Natural killer cell treated with Interleukin-12 subunit alpha and Interleukin-12 subunit beta and Interleukin-15 and Interleukin-18, amount 100 ng/mL, for 72 hours (primary cell): ENCODE measurements at places on chromosomes 1 and 21. TPM values are rescaled to one million over a fixed set of nuclear protein-coding genes. Genes with fewer than 3 reads are reported as not detected.

DNA sequence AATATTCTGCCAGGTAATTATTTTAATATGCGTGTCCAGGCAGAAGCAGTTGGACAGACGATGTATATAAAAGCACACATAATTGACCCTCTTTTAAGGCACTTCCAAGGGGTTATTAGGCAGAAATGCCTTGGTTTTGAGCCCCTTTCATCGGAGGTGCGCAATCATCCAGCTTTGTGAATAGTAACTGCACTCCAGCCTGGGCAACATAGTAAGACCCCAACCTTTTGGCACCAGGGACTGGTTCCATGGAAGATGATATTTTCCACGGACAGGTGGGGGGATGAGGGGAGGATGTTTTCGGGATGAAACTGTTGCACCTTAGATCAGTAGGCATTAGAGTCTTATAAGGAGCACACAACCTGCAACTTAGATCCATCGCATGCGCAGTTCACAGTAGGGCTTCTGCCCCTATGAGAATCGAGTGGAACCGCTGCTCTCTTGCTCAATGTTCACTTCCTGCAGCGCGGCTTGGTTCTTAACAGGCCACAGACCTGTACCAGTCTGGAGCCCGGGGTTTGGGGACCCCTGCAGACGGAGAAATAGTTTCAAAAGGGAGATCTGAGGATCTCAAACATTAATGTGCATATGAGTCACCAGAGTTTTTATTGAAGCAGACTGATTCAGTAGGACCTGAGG, 1.8 kb upstream of the MCOLN2 start:
- DNase-seq: no peak
- H3K4me3 ChIP-seq: peak overlapping the region; percentile 85
- peaks cover 33% of the 10 kb centered on the region for H3K27me3 ChIP-seq
- H3K4me1 ChIP-seq: peaks cover 21% of the 10 kb centered on the region
- H3K27ac ChIP-seq: peak overlapping the region; percentile 70
- H3K36me3 ChIP-seq: peaks cover 8% of the 10 kb centered on the region

PRUNE1 gene
- total RNA-seq: 13.1 TPM

GRCh38 chr21:25637851-25638659, 1.0 kb upstream of the JAM2 start:
- peak overlapping the region; percentile 15 for H3K27ac ChIP-seq
- H3K27me3 ChIP-seq: peaks cover 39% of the 10 kb centered on the region

DNA sequence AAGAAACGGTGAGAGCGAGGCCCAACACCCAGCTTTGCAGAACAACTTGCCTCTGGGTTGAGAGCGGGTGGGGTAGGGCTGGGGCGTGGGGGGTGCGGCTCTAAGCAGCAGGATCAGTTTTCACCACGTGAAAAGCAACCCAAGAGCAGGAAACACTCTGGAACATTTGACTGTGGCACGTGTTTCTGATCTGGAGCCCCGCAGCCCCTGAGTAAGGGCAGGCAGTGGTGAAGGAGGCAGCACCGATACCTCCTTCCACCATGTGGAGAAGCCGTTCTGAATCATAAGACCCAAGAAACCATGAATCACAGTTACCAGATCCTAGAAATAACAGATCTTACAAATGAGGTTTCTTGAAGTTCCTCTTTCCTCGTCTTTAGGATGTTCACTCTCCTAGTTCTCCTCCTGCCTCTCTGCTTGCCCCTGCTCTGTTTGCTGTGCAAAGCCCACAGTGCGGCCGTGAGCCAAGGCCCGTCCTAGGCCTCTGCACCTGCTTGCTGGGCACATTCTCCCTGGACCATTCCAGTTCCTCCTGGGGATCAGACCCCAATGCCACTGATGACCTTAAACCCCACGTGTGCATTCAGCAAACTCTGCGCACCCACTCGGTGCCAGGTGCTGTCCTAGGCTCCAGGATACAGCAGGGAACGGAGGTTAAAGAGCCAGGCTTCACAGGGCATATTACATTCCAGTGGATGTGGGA, 31.9 kb downstream of the SLC1A7 start:
- peaks cover 24% of the 10 kb centered on the region for H3K4me1 ChIP-seq
- H3K27me3 ChIP-seq: no peaks in the 10 kb centered on the region
- H3K4me3 ChIP-seq: no peak overlapping the region
- DNase-seq: no peak

DNA sequence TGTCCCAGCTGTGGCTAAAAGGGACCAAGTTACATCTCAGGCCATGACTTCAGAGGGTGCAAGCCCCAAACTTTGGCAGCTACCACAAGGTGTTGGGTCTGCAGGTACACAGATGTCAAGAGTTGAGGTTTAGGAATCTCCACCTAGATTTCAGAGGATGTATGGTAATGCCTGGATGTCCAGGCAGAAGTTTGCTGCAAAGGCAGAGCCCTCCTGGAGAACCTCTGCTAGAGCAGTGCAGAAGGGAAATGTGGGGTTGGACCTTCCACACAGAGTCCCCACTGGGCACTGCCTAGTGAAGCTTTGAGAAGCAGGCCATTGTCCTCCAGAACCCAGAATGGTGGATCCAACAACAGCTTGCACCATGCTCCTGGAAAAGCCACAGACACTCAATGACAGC, 10.1 kb upstream of the PHGDH start:
- no peaks in the 10 kb centered on the region for H3K4me1 ChIP-seq
- no peak for DNase-seq
- no peak overlapping the region for H3K4me3 ChIP-seq
- no peak overlapping the region for H3K27ac ChIP-seq
- H3K36me3 ChIP-seq: peaks cover 19% of the 10 kb centered on the region
- H3K27me3 ChIP-seq: peaks cover 15% of the 10 kb centered on the region

SHE gene
- total RNA-seq: not detected

LRRC53 gene
- total RNA-seq: not detected

GRCh38 chr1:114388432-114389003, 122.5 kb downstream of the TRIM33 start:
- H3K4me1 ChIP-seq: peaks cover 13% of the 10 kb centered on the region
- no peak overlapping the region for H3K4me3 ChIP-seq
- peaks cover 44% of the 10 kb centered on the region for H3K36me3 ChIP-seq
- no peak for DNase-seq

DNA sequence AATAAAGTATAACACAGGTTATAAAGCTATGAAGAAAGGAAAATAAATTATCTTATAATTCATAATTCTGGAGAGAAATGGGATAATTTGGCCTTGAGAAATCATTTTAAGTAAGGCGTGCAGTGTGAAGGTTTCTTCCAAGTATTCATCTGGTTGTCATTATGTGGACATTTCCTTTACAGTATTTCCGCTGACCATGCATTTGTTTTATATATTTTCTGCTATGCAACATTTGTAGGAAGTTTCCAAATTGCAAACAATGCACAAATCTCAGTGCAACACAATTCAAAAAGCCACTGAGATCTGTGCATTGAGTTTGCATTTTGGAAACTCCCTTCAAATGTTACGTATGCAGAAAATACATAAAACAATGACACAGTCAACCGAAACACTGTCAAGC, 17.8 kb downstream of the ZNF670 start:
- no peak for DNase-seq
- peaks cover 16% of the 10 kb centered on the region for H3K4me1 ChIP-seq
- H3K36me3 ChIP-seq: peaks cover 34% of the 10 kb centered on the region

TNN gene
- not detected for total RNA-seq

NES gene
- total RNA-seq: not detected

- peaks cover 10% of the 10 kb centered on the region for H3K27me3 ChIP-seq
- H3K27ac ChIP-seq: no peak overlapping the region
- H3K4me1 ChIP-seq: no peaks in the 10 kb centered on the region
- H3K4me3 ChIP-seq: no peak overlapping the region
- no peak for DNase-seq
Measured at GRCh38 chr1:36565576-36566501, 83.1 kb upstream of the CSF3R start.

GBP3 gene
- 36.6 TPM for total RNA-seq

DNA sequence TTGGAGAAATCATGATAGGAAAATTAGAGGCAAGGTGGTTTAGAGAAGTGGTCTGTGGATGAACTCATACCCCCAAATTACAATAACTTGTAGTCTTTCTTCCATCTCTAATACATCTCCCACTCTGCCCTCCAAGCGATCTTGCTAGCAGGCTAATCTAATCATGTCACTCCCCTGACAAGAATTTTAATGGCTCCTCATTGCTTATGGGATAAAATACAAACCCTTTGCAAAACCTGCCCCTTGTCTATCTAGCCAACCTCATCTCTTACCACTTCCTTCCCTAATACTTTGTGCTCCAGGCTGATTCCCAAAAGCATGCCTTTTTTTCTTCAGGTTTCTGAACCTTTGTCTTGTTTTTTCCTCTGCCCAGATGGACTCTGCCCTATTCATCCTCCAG, 71.3 kb upstream of the LRRN2 start:
- H3K36me3 ChIP-seq: no peaks in the 10 kb centered on the region
- H3K27ac ChIP-seq: no peak overlapping the region
- no peak overlapping the region for H3K4me3 ChIP-seq
- H3K27me3 ChIP-seq: peaks cover 14% of the 10 kb centered on the region
- H3K4me1 ChIP-seq: no peaks in the 10 kb centered on the region

DNA sequence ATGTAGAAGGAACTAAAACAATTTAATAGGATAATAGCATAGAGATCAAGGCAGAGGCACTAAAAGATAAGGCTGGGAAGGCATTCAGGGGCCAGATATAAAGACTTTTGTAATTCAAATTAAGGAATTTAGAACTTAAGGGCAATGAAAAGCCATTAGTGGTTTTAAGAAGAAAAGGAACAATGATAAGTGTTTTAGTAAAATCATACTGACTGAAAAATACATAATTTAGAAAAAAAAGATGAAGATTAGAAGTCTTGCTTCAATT, 14.1 kb upstream of the RGS2 start:
- H3K4me3 ChIP-seq: no peak overlapping the region
- no peaks in the 10 kb centered on the region for H3K4me1 ChIP-seq
- H3K27ac ChIP-seq: no peak overlapping the region

CGN gene
- 1.8 TPM for total RNA-seq

- DNase-seq: no peak
- H3K4me3 ChIP-seq: no peak overlapping the region
- H3K4me1 ChIP-seq: peaks cover 19% of the 10 kb centered on the region
- no peak overlapping the region for H3K27ac ChIP-seq
- H3K36me3 ChIP-seq: no peaks in the 10 kb centered on the region
- H3K27me3 ChIP-seq: no peaks in the 10 kb centered on the region
Measured at GRCh38 chr1:11704194-11704529, 12.7 kb downstream of the DRAXIN start.

- no peak overlapping the region for H3K27ac ChIP-seq
- DNase-seq: no peak
- no peak overlapping the region for H3K4me3 ChIP-seq
- no peaks in the 10 kb centered on the region for H3K4me1 ChIP-seq
- no peaks in the 10 kb centered on the region for H3K27me3 ChIP-seq
- no peaks in the 10 kb centered on the region for H3K36me3 ChIP-seq
Measured at GRCh38 chr21:28298251-28298672, 694.4 kb downstream of the LTN1 start.

DNA sequence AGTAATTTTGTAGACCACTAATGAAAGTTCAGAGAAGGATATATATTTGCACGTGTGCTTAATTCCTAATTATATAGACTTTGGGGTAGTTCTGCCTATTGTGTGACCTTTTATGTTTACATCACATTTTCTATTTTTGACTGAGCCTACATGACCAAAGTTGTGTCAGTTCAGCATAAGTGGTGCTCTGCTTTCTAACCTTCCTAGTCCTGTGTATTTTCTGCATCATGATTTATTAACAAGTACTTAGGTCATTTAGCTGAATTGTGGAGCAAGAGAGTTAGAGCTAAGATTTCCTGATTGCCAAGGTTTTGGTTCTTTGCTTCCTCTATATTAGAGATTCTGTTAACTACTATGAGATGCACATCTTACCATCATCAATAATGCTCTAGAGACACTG, 176.0 kb downstream of the C1orf21 start:
- H3K36me3 ChIP-seq: peaks cover 4% of the 10 kb centered on the region
- no peaks in the 10 kb centered on the region for H3K27me3 ChIP-seq
- H3K4me1 ChIP-seq: peaks cover 54% of the 10 kb centered on the region
- no peak overlapping the region for H3K4me3 ChIP-seq
- H3K27ac ChIP-seq: peak overlapping the region; percentile 38

LAX1 gene
- total RNA-seq: 7.2 TPM

LIN28A gene
- total RNA-seq: not detected

DNA sequence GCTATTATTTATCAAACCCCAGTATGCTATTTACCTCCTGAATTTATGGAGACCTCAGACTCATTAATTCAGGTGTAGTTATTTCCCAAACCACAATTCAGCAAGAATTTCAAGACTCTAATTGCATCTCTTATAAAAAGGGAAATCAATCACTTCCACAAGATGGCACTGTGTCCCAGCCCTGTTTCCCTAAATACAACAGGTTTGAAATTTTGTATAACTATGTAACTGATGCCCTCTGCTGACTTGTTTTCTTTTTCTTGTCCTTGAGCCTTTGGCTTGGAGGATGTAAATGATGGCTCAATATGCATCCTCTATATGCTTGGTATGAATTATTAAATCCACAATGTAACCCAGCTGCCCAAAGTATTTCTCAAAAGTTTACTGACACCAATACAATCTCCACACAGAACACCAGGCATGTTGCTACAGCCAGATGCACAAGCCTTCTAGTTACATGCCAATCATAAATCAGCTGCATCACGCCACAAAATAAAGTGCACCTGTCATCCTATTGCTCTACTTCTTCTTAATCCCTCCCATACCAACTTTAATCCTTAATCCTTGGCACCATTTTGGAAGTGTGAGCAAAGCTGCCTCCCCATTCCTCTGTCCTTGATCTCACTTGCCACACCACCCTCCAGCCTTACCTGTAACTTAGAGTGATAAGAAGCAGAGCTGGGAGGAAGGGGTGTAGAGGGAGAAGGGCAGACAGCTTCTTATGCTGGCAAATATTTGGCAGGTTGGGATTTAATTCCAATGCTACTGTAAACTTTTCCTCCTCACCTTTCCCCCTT, 9.0 kb downstream of the C1orf105 start:
- no peak overlapping the region for H3K4me3 ChIP-seq
- no peaks in the 10 kb centered on the region for H3K36me3 ChIP-seq
- H3K4me1 ChIP-seq: peaks cover 12% of the 10 kb centered on the region
- DNase-seq: no peak
- no peak overlapping the region for H3K27ac ChIP-seq
- H3K27me3 ChIP-seq: no peaks in the 10 kb centered on the region

- no peaks in the 10 kb centered on the region for H3K36me3 ChIP-seq
- H3K4me1 ChIP-seq: no peaks in the 10 kb centered on the region
- DNase-seq: no peak
- peaks cover 2% of the 10 kb centered on the region for H3K27me3 ChIP-seq
- no peak overlapping the region for H3K4me3 ChIP-seq
Measured at GRCh38 chr1:182351790-182352364, 39.7 kb downstream of the GLUL start.

LRRC39 gene
- total RNA-seq: 1.00 TPM
